ENCODE measurements at places on chromosomes 6 and 20. TPM values are rescaled to one million over a fixed set of nuclear protein-coding genes. Genes with fewer than 3 reads are reported as not detected.

- peak; percentile 82 for DNase-seq
These were observed at the start of gene B4GALT5 for GRCh38 chr20:49713753-49714712. Gene B4GALT5, minus strand, starts transcription at chr20:49713878. Its CDS starts 188 bp downstream, at chr20:49713690.

DNA sequence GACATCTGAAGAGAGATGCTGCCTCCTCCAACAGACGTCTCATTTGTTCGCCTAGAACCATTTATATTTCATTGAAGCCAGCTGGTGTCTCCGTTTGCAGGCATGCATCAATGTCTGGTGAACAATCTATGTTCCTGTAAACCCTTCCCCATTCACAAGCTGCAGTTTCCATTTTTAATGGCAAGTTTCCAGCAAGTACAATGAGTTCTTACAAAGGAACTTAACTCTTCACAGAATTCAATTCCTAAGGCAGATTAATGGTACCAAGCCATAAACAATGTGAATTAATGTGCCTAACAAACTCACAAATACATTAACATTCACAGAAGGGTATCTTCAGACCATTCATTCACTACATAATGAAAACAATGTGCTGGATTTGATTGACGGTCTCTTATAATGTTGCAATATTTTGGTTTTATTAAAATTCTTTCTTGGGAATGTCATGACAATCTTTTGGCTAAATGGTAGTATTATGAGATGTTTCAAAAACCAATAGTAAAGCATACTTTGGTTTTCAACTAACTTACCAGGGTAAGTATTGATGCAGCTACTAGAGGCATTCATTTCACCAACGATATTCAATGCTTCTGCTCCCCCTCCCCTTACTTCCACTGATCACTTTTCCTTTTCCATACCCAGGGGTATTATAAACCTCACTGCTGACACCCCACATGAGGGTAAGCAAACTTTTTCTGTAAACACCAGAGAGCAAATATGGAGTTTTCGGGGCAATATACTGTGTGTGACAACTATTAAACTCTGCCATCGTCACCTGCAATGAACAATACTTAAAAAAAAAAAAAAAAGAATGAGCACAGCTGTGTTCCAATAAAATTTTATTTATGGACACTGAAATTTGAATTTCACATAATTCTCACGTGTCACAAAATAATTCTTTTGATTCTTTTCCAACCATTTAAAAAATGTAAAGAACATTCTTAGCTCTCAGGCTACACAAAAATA is 4.2 kb downstream of the AKIRIN2 start:
- no peak for DNase-seq

DNA sequence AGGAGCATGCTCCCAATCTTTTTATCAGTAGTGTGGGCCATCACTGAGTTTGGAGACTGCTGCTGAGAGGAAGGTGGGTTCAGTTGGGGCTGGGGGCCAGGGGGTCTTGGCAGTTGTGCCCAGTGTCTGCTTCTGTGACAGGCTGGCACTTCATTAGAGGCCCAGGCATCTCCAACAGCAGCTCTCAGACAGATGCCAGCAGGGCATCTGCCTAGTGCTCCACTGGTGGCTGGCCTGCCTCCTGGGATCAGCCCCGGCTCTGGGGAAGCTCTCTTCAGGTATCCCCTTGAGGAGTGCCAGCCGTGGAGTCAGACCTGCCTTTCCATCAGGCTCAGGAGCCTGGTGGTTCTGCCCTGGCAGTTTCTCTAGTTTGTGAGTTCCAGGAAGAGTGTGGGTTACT is 77.3 kb downstream of the DTD1 start:
- no peak for DNase-seq

DNA sequence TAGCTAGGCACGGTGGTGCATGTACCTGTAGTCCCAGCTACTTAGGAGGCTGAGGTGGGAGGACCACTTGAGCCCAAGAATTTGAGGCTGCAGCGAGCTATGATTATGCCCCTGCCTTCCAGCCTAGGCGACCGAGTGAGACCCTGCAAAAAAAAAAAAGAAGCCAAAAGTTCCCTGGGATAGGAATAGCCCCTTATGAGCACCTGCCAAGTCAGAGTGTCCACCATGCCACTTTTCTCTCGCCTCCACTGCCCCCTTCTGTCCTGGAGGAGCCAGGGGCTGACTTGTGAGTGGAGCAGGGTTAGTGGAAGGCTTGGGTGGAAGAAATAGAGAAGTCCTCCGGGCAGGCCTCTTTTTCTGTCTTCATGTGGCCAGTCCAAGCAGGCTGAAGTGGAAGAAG is 12.1 kb upstream of the DDX27 start:
- DNase-seq = no peak

GRCh38 chr20:44019638-44020335 is 105.1 kb downstream of the TOX2 start:
- no peak for DNase-seq

GRCh38 chr6:43695967-43696291 is 8.3 kb upstream of the MRPS18A start:
- DNase-seq = no peak

- DNase-seq = no peak
These were observed 273.9 kb downstream of the RFPL4B start for GRCh38 chr6:112620812-112621569.

DNA sequence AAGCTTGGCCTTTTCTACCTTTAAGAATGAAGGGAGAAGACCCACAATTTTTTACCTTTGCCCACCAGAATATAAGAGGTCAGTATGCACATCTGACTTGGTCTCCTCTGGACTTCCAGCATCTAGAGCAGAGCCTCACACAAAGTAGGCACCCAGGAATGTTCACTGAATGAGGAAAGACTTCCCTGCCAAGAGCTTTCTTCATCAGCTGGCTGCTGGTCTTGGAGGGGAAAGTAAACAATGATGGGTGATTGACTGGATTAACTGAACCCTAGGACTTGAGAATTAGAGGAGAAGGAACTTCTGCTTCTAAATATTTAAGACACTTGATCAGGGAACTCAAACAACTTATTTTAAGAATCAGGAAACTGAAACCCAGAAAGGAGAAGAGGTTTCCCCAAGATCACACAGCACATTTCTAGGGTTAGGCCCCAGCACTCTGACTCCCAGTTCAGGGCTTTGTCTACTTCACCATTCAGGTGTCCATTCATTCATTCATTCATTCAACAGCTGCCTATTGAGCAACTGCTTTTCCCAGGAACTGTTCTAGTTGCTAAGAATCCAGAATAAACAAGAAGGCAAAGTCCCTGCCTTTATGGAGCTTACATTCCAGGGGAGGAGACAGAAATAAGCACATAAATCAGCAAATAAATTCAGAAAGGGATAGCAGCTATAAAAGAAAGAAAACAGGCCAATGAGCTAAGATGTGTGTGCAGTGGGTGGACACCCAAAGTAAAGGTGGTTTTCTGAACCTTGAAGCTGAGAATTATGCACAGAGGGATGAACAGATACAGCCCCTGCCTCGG is 216.9 kb upstream of the LRFN2 start:
- DNase-seq = no peak

GRCh38 chr6:50847890-50848594 is 29.4 kb downstream of the TFAP2B start:
- no peak for DNase-seq

GRCh38 chr20:19620446-19620845 is 137.6 kb upstream of the RIN2 start:
- no peak for DNase-seq

GRCh38 chr6:90297115-90297866 is 648 bp upstream of the BACH2 start:
- no peak for DNase-seq

GRCh38 chr6:111658462-111659154 is 52.9 kb upstream of the TRAF3IP2 start:
- no peak for DNase-seq

- no peak for DNase-seq
These were observed 144.0 kb upstream of the THBS2 start for GRCh38 chr6:169397684-169398083.

DNA sequence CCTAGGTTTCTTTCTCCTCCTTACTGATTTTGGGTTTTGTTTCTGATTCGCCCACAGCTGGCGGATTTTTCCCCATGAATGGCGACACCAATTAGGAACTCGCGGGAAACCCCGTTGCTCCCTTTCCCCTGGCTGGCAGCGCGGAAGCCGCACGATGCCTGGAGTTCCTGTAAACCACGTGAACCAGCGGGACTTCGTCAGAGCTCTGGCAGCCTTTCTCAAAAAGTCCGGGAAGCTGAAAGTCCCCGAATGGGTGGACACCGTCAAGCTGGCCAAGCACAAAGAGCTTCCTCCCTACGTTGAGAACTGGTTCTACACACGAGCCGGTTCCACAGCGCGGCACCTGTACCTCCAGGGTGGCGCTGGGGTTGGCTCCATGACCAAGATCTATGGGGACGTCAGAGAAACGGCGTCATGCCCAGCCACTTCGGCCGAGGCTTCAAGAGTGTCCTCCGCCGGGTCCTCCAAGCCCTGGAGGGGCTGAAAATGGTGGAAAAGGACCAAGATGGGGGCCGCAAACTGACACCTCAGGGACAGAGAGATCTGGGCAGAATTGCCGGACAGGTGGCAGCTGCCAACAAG is 3.2 kb upstream of the SEC23B start:
- DNase-seq = peak; percentile 67

DNA sequence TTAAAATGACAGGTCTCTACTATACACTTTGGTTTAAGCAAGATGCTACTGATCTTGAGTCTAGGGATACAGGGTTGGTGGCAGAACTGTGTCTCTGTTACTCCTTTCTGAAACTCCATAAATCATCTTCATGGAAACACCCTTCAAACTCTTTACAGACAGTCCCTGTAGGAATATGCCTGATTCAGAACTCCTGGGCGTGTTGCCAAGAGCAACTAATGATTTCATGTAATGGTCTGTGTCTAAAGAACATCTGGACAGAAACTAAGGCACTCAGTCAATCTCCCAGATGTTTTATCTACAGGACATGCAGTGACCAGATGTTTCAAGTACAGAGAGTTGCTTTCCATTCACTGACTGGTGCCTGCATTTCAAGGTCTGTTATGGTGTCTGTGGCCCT is 464.4 kb upstream of the CHD6 start:
- DNase-seq = peak; percentile 79

DNA sequence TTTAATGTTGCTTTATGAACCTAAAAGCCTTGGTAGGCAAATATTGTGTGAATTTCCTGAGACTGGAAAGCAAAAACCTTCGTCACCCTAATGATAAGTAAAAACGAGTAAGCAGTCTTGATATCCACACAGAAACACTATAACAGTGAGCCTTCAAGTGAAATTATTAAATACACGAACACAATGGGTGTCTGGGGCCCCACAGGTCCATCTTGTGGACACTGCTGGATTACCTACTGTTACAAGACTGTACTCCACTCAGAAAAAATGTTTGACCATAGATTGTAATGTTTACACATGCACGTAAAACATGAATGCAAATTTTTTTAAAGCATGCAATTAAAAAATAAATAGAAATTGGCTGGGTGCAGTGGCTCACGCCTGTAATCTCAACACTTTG is 466.9 kb downstream of the CD83 start:
- DNase-seq = no peak

DNA sequence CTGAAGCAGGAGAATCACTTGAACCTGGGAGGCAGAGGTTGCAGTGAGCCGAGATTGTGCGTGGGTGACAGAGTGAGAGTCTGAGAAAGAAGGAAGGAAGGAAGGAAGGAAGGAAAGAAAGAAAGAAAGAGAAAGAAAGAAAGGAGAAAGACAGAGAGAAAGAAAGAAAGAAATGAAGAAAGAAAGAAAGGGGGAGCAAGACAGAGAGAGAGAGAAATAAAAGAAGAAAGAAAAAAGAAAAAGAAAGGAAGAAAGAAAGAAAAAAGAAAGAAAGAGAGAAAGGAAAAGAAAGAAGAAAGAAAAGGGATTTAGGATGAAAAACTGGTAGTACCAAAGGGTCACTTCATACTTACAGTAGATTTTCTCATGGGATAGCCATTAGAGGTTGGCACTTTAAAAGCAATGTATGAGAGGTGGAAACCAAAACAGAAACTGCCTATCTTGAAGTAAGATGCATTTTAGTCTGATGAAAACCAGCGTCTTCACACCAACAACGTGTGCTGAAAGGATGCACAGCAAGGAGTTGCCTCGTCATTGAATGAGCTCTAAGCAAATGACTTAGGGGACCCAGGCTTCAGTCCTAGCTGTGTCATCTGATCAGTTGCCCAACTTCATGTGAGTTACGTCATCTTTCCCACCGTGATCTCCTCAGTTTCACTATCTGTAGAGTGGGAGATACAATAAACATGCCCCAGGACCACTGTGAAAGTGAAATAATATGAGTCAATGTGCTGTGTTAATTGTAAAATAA is 133.9 kb upstream of the NEDD9 start:
- DNase-seq = no peak

DNA sequence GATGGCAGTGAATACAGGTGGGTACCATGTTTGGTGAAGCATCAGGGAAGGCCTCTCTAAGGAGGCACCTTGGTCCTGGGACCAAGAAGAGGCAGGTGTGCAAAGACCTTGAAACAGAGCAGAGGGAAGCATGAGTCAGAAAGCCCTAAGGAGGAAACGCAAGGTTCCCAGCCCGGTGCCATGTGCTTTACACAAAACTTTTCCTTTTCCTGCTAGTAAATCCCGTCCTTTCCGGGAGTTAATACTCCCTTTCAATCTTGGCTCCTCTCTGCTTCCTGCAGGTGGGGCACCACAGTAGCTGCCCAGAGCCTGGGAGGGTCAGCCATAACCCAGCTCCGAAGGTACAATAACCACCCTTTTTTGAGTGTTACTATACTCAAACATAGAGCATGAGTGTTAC is 19.4 kb upstream of the SLC23A2 start:
- DNase-seq = no peak

DNA sequence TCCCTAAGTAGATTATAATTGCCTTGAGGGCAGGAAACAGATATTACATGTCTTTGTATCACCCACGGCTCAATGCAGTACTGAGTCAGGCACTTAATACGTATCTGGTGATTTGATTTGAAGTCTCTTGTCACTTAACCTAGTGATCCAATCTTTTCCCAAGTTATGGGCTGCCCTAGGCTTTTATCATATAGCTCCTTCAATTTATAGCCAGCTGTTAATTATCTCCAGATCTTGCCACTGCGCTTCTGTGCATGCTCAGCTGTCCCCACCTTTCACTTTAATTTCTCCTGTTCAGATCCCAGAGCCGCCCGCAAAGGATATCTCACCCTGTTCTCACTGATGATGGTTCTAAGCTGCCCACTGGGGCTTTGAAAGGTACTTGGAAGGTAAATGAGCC is 41.9 kb downstream of the SNHG17 start:
- DNase-seq = no peak

- DNase-seq = no peak
These were observed 66.7 kb upstream of the DEFB112 start for GRCh38 chr6:50116390-50116789.

GRCh38 chr20:54608039-54608745 is 132.8 kb downstream of the DOK5 start:
- no peak for DNase-seq

Gene EDN3
- total RNA-seq = not detected

Gene TGM2
- 695 TPM for total RNA-seq

Gene HSD17B8
- total RNA-seq = 14.3 TPM

Gene RRAGD
- total RNA-seq = 99.6 TPM

Gene RAD21L1
- not detected for total RNA-seq

Gene MYBL2
- 0.37 TPM for total RNA-seq

Gene OSTM1
- total RNA-seq = 47.6 TPM

Gene BTN1A1
- not detected for total RNA-seq

Gene SUMO4
- total RNA-seq = 0.71 TPM

Gene PRSS35
- total RNA-seq = 2.5 TPM

Gene RNF39
- total RNA-seq = not detected

Gene ADRM1
- 57.9 TPM for total RNA-seq

Gene RAET1E
- 0.89 TPM for total RNA-seq

Data from left cardiac atrium (tissue), 4 donors.